ENCODE measurements at places on chromosomes 2 and 18. TPM values are rescaled to one million over a fixed set of nuclear protein-coding genes. Genes with fewer than 3 reads are reported as not detected.
A peak's percentile ranks its signal among the peaks of the same experiment; 100 is the strongest.

GRCh38 chr2:134576478-134576877 lies 142.3 kb downstream of the TMEM163 start:
- no peak for DNase-seq

ANKRD30BL gene
- total RNA-seq: not detected

GRCh38 chr2:191539068-191539467 lies 138.9 kb upstream of the NABP1 start:
- no peak for DNase-seq

PMAIP1 gene
- 0.87 TPM for total RNA-seq

DNA sequence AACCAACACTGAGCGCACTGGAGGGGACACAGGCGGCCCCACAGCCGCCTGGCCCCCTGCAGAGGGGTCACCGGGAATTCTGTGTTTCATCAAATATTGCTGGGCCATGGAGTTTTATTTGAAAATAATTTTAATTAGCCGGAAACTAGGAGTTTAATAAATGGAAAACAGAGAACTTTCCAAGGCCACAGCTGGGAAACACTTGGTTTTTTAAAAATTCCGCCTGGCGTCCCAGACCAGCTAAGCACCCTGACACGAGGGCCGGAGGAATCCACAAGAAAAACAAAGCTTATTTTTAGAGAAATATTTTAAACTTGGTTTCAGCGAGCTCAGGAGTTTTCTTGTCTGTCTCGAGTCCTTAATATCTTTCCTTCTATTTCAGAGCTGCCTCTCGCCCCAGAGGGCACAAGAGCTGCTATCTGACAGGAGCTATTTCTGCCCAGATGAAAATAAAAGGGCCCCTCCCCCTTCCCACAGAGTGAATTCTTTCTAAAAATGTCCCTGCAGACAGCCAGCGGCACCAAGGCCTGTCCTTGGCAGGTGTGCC lies 8.2 kb downstream of the ZFP36L2 start:
- no peak for DNase-seq

- no peak for DNase-seq
Observed at GRCh38 chr18:45677276-45677807, 46.6 kb upstream of the SLC14A1 start.

- DNase-seq: no peak
Observed at GRCh38 chr18:44602845-44603244, 77.8 kb upstream of the SETBP1 start.

DNA sequence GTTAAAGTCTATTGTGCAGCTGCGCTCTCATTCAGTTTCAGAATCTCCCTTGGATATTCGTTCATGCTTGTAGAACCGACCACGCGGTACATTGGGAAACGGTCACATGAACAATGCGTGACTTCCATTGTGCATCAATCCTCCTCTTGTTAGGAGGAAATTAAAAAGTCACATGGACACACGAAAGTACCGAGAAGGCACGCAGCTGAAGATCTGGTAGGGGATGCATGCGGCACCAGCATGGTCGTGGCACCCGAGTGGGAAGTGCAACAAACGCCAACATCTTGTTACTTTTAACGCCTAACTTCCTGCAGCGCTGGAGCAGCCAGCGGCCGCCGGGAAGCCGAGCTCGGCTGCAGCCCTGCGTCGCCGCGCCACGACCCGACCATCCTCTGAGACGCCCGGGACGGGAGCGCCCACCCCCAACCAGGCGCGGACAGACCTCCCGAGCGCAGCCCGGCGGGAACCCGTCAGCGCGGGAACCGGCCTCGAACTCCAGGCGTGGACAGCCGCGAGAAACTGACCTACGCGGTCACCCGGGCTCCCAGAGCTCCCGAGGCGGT lies 412 bp downstream of the OSBPL1A start:
- no peak for DNase-seq

DNA sequence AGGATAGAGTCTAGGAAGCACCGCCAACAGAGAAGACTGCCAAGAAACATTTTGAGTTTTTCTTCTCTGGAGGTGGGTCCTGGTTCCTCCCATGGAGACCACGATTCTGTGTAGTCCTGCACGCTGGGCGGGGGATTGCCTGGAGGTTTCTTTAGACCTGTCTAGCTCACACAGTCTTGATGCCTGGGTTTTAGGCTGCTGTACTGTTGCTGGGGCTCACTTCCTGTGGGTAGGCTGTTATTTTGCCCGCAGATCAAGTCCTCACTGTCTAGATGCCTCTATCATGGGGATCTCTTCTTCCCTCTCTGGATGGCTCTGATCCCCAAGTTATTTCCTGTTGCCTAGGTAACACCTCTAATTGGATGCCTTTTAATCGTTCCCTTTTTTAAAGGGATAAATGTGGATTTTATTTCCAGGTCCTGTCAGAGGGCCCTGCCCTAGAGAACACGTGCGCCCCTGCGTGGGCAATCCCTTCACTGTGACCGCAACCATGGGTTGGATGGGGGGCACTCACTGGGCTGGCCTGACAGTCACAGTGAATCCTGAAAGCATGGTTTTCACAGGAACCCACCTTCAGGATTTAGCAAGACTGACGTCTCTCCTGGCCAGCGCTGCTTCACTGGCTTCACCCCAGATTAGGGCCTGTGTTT lies 115.7 kb downstream of the MSH2 start:
- DNase-seq: no peak

- DNase-seq: no peak
Observed at GRCh38 chr2:696999-697627, 19.9 kb upstream of the TMEM18 start.

DNA sequence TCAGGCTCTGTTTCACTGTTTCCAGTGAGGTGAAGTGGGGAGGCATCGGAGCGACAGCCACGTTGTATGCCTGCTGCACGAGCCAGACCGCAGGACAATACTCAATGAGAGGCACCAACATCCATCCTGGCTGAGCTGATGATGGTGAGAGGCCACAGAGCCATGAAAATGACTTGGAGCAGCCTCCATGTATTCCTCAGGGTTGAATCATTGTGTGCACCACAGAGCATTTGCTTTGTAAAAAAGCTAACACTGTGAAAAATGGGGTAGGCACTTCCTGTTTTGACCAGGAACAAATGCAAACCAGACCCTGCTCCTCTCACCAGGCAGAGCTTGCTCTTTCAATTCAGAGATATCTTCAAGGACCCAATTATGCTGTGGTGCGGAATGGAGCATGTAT lies 87.2 kb downstream of the LPIN1 start:
- peak; percentile 65 for DNase-seq
